ENCODE measurements at places on chromosomes 12 and 14.

GRCh38 chr12:50517421-50518048 lies 12.8 kb downstream of the DIP2B start:
- DNase-seq: no peak

GRCh38 chr12:60421741-60422140 lies 825.9 kb downstream of the SLC16A7 start:
- DNase-seq: no peak

DNA sequence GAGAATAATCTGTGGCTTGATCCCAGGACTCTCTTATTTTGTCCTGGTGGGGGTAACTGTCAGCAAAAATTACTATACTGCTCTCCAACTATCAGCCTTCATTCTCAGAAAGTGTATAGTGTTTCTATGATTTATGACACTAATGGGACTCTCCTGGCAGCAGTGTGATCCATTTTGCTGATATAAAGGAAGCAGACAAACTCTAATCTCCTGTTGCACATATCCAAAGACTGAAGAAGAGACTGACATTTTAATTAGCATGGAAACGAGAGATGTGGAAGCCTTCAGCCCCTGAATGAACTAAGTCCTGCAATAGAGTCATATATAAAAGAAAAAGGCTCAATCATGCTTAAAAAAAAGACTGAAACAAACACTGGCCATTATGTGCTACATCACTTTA lies 127.8 kb upstream of the SSTR1 start:
- DNase-seq: no peak

GRCh38 chr14:105379946-105380345 lies 18.4 kb upstream of the TEX22 start:
- no peak for DNase-seq

DNA sequence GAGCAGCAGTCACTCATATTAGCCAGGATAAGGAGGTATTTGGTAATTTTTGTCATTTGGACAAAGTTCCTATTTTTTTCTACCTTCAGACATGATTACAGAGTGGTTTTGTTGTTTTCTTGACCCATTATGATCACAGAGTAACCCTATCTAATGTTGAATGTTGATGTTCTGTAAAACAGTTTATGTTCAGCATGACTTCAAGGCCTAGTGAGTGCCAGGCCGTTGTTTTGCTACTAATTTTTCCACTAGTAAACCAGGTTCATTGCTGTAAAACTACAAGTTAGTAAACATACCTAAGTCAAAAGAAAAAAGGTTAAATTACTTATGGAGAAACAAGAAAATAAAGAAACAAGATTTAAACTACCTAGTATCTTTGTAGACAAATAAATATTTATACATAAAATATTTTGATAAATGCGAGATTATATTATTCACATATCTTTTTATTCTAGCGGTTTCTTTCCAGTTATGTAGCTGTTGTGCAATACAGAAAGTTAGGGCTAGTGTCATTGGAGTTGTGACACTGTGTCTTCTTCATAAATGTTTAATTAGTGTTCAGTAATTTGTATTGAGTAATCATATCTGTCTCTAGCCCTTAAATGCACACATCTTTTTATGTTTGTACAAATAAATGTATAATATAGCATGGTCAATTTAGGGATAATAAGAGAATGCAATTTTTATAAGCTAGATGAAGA lies 16.5 kb downstream of the ETNK1 start:
- DNase-seq: no peak

DNA sequence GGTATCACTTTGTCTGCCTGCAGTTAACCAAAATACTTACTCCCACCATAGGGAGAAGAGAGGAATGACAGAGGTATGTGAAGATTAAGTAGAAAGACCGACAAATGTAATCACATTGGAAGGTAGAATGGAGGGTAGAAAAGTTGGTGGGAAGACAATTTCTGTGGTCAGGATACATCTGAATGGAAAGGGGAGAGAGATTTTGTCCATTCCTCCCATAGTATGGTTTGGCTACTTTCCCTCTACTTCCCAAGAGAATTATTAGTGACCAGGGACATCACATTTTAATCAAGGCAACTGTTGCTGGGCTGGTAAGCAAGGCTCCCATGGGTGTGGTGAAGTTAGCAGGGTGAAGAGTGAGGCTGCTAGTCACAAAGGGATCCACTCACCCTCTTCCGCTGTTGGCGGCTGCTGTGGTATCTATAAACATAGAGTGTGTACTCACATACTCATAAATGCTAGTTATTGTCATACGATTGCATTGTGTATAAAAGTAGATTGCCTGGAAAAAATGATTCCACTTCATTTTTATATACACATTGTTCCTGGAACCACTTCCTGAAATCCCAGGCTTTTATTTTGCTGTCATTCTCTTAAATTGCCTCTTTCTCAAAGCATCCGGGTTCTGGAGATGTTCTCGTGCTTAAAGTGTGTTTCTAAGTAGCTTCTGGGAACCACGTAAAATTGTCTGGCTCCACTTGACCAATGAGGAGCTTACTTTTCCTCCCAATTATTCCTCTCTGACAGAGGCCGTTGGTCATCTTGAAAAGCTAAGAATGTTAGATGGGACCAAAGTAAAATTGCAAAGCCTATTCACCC lies 413.1 kb downstream of the ZFP36L1 start:
- DNase-seq: no peak
